ENCODE measurements at places on chromosomes 2 and 18.

GRCh38 chr2:240898731-240899467 lies 2.9 kb upstream of the MAB21L4 start:
- DNase-seq: no peak

- no peak for DNase-seq
These were observed 88.2 kb downstream of the NCOA1 start for GRCh38 chr2:24579053-24579803.

DNA sequence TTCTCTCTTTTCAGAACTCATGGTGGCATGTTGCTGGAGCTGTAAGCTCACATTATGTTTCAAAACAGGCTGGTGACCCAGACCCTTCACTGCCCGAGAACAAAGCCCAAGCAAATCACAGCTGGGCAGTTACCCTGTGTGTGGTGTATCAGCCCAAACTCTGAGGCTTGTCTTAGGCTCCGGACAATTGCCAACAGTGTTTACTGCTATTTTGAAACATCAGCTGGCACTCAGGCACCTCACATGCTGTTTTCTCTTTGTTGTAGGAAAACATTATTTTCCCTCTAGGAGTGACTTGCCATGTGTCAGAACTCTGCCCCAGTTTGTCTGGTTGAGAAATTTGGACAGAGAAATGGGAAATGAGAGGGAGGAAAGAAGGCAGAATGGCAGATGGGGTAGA lies 237.6 kb upstream of the APCDD1 start:
- no peak for DNase-seq

- DNase-seq: no peak
These were observed 33.9 kb downstream of the PAX3 start for GRCh38 chr2:222264791-222265320.

DNA sequence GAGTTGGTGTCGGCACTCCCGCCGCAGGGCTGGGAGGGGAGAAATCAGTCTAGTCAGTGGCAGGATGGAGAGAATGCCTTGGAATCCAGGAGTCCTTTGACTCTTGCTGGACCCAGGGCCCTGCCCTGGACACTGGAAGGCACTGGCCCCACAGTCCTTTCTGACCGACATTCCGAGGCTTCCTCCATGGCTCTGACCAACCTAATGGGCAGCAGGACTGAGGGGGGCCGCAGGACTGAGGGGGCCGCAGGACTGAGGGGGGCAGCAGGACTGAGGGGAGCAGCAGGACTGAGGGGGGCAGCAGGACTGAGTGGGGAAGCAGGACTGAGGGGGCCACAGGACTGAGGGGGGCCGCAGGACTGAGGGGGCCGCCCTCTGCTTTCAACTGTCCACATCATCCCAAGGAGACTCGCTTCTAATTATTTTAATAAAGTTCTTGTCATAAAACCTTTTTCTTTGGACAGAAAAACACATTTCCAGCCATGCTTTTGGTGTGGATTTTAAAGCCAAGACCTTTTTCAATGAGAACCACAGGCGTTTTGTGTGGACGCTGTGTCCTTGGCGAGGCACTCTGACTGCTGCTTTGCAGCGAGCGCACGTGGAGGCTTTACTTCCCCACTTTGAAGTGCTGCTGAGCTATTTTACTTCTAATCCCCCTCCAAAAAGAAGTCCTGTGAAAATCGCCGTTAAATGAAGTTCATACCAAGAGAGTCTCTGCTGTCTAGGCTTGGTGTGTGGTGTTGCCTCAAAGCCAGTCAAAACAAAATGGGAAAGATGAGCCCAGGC lies 226.1 kb downstream of the TWIST2 start:
- peak; percentile 54 for DNase-seq

DNA sequence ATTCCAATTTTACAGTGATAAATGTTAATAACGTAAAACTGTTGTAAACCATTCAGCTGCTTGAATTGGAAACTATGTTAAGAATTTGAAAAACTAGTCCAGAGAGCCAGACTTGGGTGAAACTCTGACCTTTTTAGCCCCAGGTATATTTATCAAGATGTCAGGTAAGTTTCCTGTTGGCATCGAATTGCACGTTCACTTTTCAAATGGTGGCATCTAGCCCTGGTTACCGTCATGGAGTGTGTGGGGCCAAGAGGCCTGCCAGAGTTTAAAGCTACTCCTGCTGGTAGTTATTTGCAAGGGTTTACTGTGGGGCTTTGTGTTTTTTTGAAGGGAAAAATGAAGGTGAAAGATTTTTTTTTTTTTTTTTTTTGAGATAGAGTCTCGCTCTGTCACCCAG lies 109.9 kb downstream of the WDSUB1 start:
- DNase-seq: no peak

- DNase-seq: no peak
These were observed 61.9 kb downstream of the AFTPH start for GRCh38 chr2:64586054-64586453.

DNA sequence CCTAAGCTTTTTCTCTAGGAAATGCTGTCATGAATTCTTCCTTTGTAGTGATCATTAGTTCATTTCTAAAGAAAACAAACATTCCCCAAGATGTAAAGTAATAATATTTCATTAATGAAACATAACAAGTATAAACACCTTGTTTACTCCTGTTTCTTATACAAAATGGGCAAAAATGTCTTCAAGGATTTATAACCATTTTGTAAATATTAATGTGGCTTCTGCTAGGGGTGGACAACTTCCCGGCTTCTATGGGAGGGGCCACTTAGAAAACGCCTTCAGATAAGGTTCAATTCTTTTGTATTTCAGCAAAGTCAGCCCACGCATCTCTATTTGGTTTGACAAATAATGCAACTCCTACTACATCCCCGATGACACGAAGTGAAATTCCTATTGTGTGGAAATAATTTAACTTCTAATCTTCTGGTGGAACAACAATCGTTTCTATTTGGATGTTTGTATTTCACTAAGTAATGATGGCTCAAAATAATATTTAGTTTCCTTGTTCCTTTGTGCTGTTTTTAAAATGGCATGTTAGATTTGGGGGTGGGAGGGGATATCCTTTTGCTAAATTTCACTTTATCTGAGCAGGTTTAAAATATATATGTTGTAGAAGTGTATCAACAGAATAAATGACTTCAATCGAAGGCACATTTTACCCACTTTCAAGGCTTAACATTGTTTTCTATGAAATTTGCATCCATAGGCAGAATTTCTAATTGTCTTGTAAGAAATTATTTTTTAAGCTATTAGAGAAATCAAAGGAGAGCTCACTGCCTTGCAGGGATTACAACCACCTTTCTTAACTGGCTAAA lies 14.7 kb upstream of the HOXD1 start:
- no peak for DNase-seq
